Midbrain (tissue), 1 donor: ENCODE measurements at places on chromosomes 7 and 10.
A peak's percentile ranks its signal among the peaks of the same experiment; 100 is the strongest.

DNA sequence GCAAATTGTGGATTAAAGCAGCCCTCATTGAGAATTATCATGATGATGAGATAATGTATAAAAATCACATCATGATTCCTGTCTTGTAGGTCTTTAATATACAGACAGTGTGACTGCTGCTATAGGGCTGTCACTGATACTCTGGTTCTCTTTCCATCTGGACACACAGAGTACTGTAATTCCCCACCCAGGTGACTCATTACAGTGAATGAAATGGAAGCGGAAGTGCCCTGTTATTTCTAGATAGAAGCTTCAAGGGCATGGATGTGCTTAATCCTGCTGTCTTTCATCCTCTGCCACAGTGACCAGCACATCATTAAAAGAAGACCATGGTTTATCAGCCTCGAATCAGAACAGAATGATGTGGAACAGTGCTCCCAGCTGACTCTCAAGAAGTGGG is 1234.0 kb downstream of the SORCS3 start:
- no peak for DNase-seq

GRCh38 chr10:85152496-85152895 is 824.1 kb downstream of the CCSER2 start:
- DNase-seq: no peak

GRCh38 chr10:44385696-44386441 is 972 bp upstream of the CXCL12 start:
- no peak for DNase-seq

- no peak for DNase-seq
Observed at GRCh38 chr7:93651603-93652159, 77.2 kb upstream of the CALCR start.

GRCh38 chr7:34723338-34723737 is 65.3 kb downstream of the NPSR1 start:
- DNase-seq: no peak

GRCh38 chr10:15140698-15141097 is 27.8 kb downstream of the NMT2 start:
- DNase-seq: peak; percentile 11

- no peak for DNase-seq
Observed at GRCh38 chr7:1707756-1708595, 37.9 kb downstream of the ELFN1 start.

GRCh38 chr7:88202278-88202677 is 17.6 kb downstream of the SRI start:
- no peak for DNase-seq

DNA sequence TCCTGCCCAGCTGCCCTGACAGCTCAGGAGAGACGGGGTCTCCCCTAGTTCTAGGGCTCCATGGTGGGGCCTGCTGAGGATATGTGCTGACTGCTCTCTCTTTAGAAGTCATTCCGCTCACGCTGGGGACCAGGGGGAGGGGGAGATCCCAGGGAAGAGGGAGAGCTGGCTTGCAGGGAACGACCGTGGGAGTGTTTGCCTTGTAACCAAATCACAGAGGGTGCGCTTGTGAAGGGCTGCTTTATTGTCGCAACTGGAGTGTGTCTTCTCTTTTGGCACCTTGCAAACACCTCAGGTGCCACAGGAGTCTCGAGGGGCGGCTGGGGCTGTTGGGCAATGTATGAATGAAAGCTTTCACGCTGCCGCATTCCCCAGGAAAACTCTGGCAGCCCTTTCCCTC is 531.3 kb upstream of the MKI67 start:
- DNase-seq: no peak

DNA sequence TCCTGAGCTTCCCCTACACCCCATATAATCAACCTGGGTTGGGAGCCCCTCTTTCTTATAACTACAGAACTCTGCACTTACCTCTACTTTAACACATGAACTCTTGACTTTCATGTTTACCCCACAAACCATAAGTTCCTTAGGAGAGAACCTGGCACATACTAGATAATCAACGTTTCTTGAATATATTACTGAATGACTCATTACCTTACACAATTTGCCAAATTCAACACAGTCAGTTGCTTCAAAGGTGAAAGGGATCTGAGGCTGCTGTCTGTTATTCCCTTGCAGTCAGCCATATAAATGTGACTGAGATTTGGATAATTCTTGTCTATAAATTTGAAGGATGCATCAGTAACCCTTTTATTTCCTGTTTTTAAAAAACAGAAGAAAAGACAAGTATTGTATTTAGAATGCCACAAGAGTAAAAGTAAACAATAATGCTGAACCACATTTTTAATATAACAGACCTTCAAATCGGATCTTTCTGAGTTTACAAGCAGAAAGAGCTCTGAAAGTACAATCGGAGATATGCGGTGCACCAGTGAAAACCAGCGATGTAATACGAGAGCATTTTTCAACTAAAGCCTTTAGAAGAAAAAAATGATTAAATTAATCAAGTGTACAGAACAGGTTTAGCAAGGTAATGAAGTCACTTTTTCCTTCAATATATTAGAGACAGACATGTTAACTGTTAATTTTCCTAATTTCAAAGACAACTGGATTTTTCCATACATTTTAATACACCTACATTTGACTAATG is 29.5 kb upstream of the LRRC17 start:
- DNase-seq: no peak

DNA sequence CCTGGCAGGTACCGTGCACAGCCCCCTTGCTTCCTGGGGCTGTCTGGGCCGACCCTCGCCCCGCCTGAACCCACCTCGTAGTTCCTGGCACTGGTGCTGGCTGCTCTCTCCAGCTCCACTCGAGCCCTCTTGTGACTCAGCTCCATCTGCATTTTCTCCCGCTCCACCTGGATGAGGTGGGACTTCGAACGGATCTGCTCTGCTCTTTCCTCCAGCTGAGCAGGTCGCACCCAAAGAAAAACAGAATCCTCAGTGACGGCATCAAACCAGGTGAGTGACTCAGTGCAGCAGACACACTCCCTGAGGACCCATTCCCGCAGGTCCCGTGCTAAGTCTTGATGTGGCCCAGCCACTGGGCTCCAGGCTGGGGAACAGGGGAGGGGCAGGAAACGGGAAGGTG is 7.4 kb downstream of the MAD1L1 start:
- DNase-seq: no peak

DNA sequence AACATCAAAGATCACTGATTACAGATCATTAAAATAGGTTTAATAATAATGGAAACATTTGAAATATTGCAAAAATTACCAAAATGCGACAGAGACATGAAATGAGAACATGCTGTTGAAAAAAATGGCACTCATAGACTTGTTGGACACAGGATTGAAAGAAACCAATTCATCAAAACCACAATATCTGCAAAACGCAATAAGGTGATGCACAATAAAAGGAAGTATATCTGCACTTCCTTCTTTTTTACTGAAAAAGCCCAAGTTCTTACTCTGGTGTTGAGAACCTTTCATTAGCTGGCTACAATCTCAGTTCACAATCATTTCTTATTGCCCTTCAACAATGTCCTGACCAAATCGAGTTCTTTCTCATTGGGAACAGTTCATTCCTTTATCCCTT is 28.7 kb downstream of the TMEM106B start:
- no peak for DNase-seq

GRCh38 chr7:10972174-10972573 is 1.5 kb upstream of the PHF14 start:
- no peak for DNase-seq

GRCh38 chr10:21452203-21452602 is 73.3 kb downstream of the SKIDA1 start:
- DNase-seq: no peak

DNA sequence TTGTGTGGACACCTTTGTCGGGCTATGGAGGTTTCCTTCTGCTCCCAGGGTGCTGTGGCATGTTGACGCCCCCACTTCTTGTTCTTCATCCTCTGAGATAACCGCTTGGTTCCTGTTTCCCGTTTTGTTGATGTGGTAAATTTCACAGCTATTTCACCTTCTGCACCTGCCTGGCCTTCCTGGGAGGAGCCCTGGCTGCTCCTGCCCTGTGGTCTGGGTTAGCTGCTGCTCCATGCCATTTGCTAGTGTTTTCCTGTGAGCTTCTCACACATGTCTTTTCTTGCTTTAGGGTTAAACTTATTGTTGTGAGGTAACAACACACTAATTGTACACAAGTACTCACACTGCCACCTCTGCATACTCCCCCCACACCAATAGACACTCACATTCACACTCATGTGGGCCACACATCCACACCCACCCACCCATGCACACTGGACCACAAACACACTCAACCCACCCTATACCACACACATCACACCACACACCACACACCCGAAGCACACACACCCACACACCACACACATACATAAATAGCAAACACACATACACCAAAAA is 46.5 kb upstream of the MSMB start:
- DNase-seq: no peak

DNA sequence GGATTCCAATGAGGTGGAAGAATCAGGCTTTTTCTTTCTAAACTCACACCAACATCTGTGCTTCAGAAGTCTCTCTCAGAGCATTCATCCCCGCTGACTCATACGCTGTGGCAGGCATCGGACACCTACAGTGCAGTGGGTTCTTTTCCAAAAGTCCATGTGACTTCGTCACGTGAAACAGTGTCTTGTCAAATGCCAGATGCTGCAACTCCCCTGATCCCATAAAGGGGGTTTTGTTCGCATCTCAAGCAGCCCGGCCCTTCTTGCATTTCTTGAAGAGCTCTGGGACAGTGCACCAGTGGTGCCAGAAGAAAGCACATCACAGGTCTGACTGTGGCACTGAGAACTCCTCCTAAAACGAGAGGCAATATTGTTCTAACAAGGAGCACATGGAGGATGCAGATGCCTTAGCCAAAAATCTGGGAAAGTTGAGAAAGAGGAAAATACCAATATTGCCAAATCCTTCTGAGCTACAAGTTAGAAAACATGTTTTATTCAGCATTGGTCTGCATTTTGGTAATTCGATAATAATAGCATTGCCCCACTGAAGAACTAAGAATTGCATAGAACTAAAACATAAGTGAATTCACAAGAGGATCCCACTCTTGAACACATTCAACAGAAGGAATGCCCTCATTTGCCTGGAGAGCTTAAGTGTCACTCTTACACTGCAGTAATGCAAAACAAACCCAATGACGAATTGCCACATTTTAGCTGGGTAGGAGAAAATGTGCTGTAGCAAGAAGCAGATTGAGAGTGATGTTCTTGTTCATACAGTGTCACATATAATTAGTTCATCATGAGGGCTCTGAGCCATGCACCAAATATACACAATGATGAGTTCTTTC is 204.4 kb downstream of the CXCL12 start:
- DNase-seq: no peak
